ENCODE measurements at places on chromosomes 16 and 17. TPM values are rescaled to one million over a fixed set of nuclear protein-coding genes. Genes with fewer than 3 reads are reported as not detected.

The SRCIN1 gene
- total RNA-seq: 0.07 TPM

The CHST5 gene
- not detected for total RNA-seq

The GNGT2 gene
- total RNA-seq: 0.86 TPM

The SLC5A11 gene
- not detected for total RNA-seq

The PSMD12 gene
- 36.9 TPM for total RNA-seq

The KRT33B gene
- not detected for total RNA-seq

The TMEM92 gene
- total RNA-seq: not detected

The GDPD3 gene
- 0.81 TPM for total RNA-seq

The GAS2L2 gene
- total RNA-seq: not detected

The SPIRE2 gene
- 1.2 TPM for total RNA-seq

The KRT15 gene
- total RNA-seq: 3.4 TPM

The PPP1R27 gene
- not detected for total RNA-seq

The LRRC75A gene
- 3.6 TPM for total RNA-seq

The ZSCAN32 gene
- total RNA-seq: 11.9 TPM

The USP43 gene
- 0.07 TPM for total RNA-seq

The RPRML gene
- total RNA-seq: 0.21 TPM

The SLC38A8 gene
- not detected for total RNA-seq

The SEZ6 gene
- total RNA-seq: not detected

The TBC1D3H gene
- not detected for total RNA-seq

The ENPP7 gene
- total RNA-seq: not detected

The KREMEN2 gene
- total RNA-seq: not detected

The RHBDF1 gene
- 24.9 TPM for total RNA-seq

The LHX1 gene
- not detected for total RNA-seq

The ALOX15 gene
- total RNA-seq: not detected

The FOXN1 gene
- not detected for total RNA-seq

The LDHD gene
- 1.6 TPM for total RNA-seq

The KRTAP1-1 gene
- total RNA-seq: not detected

The CHAD gene
- total RNA-seq: not detected

The IRX6 gene
- total RNA-seq: not detected

The KRTAP17-1 gene
- total RNA-seq: not detected

The RNF157 gene
- 0.26 TPM for total RNA-seq

The KCNH6 gene
- not detected for total RNA-seq

The ABCA8 gene
- total RNA-seq: 45.5 TPM

The ZFP1 gene
- total RNA-seq: 13.5 TPM

The PYDC1 gene
- total RNA-seq: not detected

Data from pulmonary artery endothelial cell (primary cell).